ENCODE measurements at places on chromosomes 3 and 15.
A peak's percentile ranks its signal among the peaks of the same experiment; 100 is the strongest.

- no peak for DNase-seq
These were observed 429.4 kb upstream of the PROK2 start for GRCh38 chr3:72214066-72214951.

DNA sequence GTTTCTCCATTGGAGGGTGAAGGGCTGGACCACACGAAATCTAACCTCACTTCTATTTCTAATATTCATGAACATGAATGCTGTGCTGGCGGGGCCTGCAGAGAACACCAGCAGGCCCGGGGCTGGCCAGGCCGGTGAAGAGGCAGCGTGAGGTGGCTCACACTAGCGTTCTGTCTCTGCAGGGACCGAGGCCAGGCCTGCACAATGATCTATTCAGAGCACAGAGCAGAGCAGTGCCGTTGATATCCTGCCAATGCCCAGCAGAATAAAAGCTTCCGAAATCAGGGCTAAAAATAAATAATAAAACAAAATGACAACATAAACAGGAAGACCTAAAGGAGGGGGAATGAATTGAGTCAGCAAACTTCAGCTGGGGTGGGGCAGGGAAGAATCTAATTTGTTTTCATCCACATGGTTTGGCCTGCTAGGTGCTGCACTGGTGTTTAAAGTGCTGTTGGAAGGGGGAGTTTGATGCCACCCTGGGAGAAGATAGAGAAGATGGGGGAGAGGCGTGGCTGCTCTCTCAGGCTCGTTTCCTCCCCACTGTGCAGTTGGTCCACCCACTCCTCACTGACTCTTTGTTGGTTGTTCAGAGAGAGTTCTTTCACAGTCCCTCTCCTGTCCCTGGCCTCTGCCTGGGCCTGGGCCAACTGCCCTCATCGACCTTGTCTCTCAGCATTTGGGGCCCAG, 837.1 kb downstream of the AGBL1 start:
- no peak for DNase-seq

DNA sequence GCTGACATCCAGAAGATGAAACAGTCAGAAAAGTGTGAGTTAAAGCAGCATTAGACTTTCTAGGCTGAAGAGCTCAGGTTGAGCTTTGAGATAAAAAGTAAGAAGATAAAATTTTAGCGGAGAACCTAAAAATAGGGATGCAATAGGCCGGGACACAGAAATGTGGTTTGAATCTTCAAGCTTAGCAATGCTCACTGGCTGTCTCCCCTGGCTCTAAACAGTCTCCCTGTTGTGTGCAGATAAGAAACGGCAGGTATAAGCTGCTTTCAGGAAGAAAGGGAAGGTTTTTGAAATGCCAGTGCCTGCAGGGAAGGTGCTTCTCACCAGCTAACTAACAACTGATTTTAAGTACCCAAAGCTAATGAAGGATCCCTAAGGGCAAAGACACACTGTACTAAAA, 718.7 kb upstream of the SGO1 start:
- no peak for DNase-seq

GRCh38 chr3:78666470-78666800, 1101.4 kb downstream of the ROBO1 start:
- no peak for DNase-seq

DNA sequence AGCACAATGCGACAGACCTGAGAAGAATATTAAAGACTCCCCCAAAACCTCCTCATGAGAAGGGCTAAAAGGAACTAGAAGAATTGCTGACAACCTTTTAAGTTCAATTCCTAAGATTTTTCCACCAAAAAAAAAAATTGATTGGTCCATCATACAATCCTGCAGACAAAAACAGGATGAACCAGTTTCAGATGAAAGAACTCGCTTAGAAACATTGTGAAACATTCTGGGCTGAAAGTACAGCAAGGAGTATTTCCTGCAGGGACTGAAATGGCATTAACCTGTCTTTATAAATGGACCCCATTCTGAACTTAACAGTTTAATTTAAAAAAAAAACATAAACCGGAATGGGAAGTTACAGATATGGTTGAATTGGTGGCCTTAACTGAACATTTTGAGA, 96.0 kb upstream of the FAM174B start:
- DNase-seq = no peak

- DNase-seq = no peak
These were observed 75.7 kb downstream of the EFL1 start for GRCh38 chr15:82186719-82187406.

- no peak for DNase-seq
These were observed 22.6 kb downstream of the WHAMM start for GRCh38 chr15:82831894-82832600.

DNA sequence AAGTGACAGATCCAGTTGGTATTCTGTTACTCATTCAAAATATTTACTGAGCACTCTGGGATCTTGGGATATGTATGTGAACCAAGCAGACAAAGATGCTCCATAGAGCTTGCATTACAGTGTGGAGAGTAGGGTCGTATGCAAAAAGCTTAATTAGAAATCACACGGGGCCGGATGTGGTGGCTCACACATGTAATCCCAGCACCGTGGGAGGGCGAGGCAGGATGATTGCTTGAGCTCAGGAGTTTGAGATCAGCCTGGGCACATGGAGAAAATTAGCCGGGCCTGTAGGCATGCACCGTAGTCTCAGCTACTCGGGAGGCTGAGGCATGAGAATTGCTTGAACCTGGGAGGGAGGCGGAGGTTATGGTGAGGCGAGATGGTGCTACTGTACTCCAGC, 68.7 kb upstream of the MB21D2 start:
- no peak for DNase-seq

DNA sequence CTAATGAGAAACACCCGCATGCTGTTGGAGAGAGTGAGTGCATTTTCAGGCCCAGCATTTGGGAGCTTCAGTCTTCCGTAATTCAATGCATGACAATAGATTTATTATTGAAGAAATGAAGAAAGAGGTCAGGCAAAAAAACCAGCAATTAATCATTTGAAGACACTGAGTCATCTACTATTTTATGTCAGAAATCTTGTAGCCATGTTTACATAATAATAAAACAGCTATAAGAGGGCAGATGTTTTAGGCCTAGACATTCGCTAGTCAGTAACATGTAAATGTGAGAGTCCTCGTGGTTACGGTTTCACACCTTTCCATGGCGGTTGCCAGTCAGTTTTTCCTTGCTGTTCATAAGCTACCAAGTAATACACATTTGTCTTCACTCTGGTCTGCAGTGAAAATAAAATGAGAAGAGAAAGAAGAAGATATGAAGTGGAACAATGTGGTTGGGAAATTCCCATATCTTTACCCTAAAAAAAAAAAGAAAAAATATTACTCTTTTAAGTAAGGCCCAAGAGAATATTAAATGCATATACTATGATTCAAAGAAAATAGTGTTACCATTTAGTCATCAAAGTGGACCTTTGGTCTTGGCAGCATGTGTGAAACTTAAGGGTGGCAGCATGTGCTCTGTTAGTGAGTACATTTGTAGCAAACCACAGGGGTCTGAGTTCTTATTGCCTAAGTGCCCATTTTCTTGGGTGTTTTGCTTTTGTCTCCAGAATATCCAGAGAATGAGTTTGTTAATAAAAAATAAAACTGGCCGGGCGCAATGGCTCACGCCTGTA, 140.5 kb upstream of the TBL1XR1 start:
- no peak for DNase-seq

DNA sequence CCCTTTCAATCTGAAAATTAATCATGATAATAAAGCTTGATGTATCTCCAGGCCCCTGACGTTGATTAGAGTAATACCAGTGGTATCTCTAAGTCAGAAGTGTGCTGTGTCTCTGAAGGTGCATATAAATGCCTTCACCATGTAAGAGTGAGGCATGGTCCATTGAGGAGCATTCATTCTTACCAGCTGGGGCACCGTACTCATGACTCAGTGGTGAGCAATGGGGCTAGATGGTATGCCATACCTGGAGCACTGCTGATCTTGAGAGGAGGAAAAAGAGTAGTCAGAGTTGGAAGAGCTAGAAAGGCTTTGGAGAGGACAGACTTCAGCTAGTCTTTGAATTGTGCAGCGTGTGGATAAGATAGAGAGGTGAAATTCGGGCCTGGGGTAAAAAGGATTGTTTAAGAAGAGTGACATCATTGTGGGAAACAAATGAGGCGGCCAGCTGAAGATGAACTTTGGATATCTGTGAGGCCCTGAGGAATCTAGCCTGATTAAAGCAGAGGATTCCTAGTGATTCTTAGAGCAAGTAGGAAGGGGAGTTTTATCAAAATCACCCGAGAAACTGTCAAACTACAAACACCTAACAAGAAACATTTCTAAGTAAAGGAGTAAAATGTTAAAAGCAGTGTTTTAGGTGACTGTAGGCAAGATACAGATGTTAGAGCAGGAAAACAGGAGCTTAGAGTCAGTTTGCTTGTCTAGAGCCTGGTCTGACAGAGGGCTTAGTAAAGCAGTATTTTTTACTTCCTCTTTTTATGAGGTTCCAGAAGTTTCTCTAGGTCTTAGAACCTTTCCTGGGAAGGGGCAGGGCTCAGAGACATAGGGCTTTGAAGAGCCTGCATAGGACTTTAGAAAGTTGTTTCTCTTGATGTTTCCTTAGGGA, 13.6 kb downstream of the TMOD3 start:
- DNase-seq = no peak

GRCh38 chr15:31082771-31083369, 18.7 kb downstream of the TRPM1 start:
- DNase-seq = no peak

DNA sequence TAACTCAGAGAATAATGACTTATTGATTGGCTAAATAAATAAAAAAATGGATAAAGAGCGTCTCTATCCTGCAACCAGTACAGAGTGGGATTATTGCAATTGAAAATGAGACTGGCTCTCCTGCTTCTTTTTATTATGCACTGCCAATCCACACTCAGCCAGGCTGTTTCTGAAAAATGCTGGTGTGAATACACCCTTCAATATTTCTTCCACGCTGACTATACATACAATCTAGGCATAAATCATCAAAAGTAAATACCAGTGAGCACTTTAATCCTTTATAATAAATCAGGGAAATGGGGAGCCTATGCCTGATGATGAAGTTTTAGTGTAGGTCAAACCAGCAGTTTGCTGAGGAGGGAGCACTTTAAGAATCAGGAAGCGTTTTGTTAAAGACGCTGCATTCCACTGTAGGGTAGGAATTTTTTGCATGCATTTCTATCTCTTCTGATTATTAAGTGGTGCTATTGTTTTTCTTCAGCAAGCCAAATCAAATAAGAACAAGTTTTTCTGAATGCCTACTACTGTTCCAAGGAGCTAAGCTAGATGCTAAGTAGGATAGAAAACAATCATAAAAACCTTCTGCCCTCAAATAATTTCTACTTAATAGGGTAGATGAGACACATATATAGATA, 781.5 kb downstream of the TBL1XR1 start:
- DNase-seq = no peak

- no peak for DNase-seq
These were observed 60.0 kb upstream of the SMAD3 start for GRCh38 chr15:67005294-67005996.

DNA sequence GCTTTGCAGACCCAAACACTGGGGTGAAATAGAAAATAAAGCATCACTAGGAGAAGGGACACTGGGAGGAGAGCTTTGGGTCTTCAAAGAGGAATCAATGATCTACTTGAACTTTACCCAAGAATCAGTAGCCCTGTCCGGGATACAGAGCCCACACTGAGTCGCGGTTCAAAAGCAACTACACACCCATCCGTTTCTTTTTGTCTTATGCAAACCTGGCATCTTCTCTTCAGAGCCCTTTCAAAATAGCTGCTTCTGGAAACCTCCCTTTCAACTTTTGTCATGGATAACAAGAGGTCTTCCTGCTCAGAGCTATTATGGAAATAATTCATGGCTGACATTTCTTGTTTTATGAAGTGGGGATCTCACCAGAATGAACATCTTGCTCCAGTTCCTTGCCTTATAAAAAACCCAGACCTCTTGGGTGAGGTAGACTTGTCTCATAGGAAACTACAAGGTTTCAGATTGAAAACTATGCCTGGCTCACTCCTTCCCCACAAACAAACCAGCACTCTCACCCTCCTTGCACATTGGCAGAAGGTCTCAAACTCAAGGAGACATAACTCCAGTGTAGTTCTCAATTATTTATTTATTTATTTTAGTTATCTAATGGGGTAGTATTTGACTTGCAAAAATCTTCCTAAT, 115.1 kb upstream of the ARHGEF3 start:
- no peak for DNase-seq

DNA sequence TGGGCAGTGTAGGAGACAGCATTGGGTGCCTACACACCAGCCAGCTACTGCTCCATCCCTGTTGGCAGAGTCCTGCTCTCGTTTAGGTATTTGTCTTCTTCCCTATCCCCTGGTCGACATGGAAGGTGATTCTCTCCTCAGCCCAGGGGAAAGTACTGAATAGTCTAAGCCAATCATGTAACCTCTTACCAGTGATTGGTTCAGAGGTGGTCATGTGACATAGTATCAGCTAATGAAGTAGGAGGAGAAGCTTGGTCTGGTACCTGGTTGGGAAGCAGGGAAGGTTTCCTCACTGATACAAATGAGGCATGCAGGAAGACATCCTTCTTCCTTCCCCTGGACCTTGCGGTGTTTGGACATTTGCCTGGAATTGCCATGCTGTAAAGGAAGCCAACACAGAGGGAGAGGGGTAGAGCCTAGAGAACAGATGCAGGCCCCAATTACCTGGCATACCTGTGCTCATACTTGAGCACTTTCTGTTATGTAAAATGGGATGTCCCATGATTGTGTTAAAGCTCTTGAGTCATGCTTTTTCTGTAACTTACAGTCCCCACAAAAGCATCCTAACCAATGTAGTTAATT, 32.7 kb upstream of the RASGRP1 start:
- no peak for DNase-seq

- DNase-seq = peak; percentile 88
These were observed 42.4 kb upstream of the RHO start for GRCh38 chr3:129485721-129486663.

DNA sequence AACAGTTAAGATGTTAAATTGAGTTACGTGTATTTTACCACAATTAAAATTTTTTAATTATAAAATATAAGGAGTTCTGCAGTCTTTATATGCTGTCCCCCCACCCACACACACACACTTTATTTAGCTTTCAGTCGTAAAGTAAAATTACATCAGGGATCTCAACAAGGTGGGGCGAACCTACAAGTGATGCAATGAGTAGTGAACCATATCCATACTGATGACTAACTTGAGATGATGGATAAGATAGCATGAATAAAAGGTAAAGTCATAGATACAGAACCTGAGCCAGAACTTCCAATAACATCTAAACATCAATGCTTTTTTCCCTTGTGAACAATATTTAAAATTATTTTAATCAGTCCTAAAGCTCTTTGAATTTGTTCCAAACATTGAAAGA, 77.2 kb downstream of the VPS13C start:
- DNase-seq = no peak

GRCh38 chr3:51057121-51057520, 328.0 kb upstream of the MANF start:
- no peak for DNase-seq

GRCh38 chr3:169213956-169214355, 449.6 kb downstream of the MECOM start:
- no peak for DNase-seq

All from psoas muscle (tissue), 8 donors.